Lower lobe of right lung (tissue), 2 donors: ENCODE measurements at places on chromosomes 16 and 17.

- DNase-seq = no peak
Observed at GRCh38 chr16:4338125-4338582, 13.0 kb downstream of the PAM16 start.

- DNase-seq = no peak
Observed at GRCh38 chr16:57392694-57393093, 11.9 kb upstream of the CCL17 start.

- no peak for DNase-seq
Observed at GRCh38 chr16:27398894-27399853, 2.8 kb upstream of the IL21R start.

- no peak for DNase-seq
Observed at GRCh38 chr16:49986351-49987124, 38.5 kb upstream of the CNEP1R1 start.

DNA sequence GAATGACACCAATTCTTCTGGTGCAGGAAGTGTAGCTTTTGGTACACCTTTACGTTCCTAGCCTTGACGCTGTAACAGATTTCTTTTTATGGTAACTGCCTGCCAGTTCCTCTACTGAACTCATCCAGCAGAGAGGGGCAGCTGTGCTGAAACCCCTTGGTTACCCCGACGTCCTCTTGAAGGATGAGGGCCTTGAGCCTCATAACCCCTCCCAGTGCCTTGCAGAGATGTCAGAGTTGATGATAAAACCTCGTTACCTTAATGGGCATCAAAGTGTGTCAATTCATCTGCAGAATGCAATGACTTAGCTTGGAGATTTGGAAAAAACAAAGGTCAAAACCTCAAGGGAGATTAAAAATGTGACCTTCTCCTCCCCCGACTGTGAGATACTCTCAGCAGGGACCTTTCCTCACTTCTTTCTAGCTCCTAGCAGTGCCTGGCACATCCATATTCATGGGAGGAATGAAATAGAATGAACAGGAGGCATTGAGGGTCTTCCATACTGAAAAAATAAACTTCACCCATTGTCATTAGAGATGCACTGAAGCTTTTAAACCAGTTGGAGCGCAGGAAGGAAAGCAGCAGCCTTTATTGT, 69.2 kb downstream of the SDR42E1 start:
- no peak for DNase-seq

DNA sequence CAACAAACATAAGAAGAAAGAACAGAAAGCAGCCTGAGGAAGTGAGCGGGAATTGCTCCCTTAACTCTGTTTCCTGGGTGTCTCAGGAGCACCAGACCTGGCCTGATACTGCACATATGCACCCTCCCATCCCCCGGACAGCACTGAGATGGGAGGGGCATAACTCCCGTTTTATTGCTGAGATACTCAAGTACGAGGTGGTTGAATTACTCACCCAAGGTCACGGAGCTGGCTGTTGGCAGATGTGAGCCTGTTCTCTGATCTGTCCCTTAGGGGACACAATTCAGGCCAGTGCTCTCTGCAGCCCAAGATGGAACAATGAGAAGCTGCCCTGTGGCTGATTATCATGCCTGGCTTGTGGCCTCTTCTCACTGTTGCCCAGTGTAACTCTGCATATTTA, 9.1 kb upstream of the MED9 start:
- no peak for DNase-seq

- DNase-seq = no peak
Observed at GRCh38 chr16:16882766-16883165, 503.8 kb downstream of the NPIPA7 start.

- DNase-seq = no peak
Observed at GRCh38 chr17:57869617-57870282, 19.9 kb upstream of the MRPS23 start.

DNA sequence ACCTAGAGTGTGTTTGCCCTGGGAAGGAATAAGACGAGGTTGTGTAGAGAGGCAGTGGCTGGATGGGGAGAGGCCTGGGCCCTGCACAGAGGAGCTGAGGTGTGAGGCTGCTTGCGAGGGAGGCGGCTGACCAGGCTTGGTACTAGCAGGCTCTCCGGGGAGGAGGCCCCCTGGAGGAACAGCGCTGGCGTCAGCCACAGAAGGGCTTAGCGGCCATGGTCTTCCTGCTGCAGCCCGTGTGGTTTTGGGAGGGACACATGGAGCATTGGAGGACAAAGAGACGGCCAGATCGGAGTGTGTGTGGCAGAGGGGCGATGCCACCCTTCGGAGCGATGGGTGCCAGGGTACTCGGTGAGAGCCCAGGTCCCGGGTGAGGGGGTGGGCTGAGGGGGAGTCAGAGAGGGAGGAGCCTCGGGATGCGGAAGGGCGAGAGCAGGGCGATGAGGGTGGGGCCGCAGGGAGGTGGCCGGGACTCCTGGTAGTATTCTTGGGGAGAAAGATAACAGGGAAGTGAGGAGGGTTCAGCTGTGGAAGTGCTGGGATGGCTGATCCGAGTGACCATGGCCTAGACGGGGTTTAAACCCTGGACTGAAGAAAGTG, 8.3 kb downstream of the BANP start:
- no peak for DNase-seq

DNA sequence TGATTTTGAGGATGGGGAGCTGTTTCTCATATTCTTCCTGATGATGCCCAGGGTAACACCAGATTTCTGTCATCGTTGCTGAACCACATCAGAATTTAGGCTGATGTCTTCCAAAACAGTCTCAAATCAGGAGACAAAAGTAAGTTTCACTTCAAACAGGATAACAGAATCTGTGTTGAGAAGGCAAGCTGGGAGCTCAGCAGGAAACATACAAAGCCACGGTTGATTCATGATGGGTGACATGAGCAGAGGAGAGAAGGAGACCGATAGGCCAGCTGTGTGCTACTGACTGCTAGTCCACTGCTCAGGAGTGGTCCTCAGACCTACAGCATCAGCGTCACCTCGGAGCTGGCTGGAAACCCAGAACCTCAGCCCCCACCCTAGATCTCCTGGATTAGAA, 62.9 kb upstream of the RCVRN start:
- no peak for DNase-seq

- DNase-seq = no peak
Observed at GRCh38 chr16:51153577-51154031, 2.5 kb upstream of the SALL1 start.

DNA sequence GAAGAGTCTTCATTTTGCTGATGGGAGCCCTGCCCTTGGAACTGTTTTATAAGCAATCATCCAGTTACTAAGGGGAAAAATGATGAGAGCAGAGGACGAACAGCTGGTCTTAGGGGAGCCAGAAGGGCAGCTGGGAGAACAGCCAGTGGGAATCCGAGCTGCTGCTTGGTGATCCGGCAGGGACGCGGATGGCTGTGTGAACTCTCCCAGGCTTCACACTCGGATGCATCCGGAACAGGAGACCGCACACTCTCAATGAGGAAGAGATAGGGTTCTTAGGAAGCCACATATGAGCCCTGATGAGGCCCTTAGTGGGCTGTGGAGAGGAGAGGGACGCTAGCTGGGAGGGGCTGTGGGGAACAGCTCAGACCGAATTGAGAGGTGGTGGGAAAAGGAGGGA, 5.0 kb upstream of the CACNG5 start:
- no peak for DNase-seq

GRCh38 chr17:58822148-58823050, 66.7 kb downstream of the PPM1E start:
- DNase-seq = no peak

- DNase-seq = peak; percentile 68
Observed at GRCh38 chr17:42422412-42422957, 571 bp downstream of the CAVIN1 start.

DNA sequence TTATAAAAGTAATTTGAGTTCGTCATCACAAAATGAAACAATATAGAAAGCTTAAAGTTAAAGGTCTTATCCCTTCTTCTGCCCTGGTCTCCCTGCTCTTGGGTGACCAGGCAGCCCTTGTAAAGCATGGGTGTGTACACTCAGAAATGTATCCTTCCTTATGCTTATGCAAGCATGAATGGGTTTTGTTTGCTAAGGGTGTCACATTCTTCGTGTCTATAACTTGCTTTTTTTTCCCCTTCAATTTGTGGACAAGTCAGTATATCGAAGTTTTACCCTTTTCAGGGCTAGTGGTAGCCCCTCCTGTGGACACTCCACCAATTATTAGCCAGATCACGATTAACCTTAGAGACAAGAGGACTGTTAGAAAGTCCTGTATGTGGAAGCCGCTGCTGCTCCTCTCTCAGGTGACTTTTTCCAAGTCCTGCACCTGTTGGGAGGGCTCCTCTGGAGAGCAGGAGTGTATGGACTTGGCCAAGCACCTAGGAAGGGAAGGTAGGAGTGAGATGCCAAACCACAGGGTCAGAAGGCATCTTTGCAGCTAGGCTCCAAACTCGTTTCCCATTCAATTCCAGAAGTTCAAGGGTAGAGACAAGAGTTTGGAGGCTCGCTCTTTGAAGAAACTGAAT, 50.9 kb downstream of the LDHD start:
- no peak for DNase-seq

DNA sequence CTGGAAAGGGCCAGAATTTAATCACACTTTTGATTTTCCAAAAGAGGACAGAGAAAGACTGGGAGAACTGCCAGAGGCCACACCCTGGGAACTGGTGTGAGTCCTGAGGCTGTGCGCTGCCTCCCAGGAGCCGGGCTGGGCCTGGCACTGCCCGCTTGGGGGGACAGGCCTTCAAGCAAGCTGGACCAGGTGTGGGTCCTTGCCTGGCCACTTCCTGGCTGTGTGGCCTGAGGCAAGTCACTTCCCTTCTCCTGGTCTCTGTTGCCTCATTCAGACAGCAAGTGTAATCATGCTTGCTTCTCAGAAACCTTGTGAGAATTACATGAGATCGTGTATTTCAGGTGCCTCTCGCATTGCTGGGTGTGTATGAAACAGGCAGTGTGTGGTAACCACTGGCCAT, 143.0 kb downstream of the SNX29 start:
- no peak for DNase-seq

DNA sequence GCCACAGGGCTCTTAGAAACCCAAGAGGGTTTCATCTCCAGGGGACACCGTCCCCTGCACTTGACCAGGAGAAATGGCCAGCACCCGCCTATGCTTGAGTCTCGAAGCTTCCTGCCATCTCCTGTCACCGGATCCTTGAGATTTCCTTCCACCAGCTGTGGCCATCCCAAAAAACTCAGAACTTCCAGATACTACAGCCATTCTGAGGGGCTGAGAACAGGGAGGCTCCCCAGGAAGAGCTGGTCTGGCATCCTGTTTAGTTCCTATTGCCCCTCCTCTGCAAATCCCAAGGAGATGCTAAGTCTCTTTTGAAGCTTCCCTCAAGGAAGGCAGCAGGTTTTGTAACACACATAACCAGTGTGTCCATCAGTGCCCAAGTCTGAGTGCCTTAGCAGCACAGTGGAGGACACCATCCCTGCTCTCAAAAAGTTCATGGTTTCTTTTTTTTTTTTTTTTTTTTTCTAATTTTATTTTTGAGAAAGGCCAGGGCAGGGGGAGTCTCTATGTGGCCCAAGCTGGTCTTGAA, 2.0 kb downstream of the UBALD2 start:
- no peak for DNase-seq

DNA sequence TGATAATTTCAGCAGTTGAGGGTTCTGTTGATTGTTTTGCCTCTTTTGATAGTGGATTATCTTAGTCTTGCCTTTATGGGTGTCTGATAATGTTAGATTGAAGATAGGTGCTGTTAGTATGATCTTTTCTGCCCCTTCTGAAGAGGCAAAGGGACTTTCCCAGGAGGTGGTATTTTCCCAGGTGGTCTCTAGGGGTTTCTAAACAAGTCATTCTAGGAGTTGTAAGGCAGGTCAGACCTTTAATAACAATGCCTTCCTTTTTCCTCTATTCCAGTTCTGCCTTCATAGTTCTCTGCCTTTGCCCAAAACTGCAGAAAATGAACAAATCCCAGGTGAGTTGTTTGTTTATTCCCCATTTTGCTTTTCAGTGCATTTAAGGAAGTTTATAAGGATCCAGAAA, 4.3 kb downstream of the ZFP1 start:
- no peak for DNase-seq

- DNase-seq = no peak
Observed at GRCh38 chr16:17278988-17279387, 191.8 kb downstream of the XYLT1 start.

DNA sequence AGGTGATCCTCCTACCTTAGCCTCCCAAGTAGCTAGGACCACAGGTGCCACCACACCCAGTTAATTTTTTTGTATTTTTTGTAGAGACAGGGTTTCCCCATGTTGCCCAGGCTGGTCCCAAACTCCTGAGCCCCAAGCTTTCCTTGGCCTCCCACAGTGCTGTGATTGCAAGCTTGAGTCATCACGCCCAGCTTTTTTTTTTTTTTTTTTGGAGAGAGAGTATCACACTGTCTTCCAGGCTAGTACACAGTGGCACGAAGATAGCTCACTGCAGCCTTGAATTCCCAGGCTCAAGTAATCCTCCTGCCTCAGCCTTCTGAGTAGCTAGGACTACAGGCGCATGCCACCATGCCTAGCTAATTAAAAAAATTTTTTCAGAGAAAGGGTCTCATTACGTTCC, 27.2 kb downstream of the HEATR9 start:
- DNase-seq = no peak

DNA sequence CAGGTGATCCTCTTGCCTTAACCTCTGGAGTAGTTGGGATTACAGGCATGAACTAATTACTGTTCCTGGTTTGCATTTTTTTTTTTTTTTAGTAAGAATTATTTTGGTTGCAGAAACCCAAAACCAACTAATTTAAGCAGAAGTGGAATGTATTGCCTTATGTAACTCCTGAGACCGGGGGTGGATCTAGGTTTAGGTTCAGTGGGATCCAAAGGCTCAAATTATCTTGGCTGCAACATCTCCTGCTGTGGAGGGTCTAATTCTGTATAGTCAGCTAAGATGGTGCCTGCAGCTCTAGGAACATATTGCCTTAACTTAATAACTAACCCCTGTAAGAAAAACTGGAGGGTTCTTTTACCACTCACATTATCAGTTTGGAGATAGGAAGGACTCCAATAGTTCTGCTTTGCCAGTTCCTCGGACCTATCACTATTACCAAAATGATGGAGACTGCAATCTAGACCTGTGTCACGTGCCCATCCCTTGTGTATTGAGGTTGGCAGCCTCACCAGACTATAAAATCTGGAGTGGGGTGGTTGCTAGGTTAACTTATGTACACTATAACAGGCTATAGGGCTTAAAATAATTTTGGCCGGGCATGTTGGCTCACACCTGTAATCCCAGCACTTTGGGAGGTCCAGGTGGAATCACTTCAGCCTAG, 8.5 kb downstream of the SNTB2 start:
- no peak for DNase-seq
